ENCODE measurements at places on chromosomes 1 and 21.
A peak's percentile ranks its signal among the peaks of the same experiment; 100 is the strongest.

DNA sequence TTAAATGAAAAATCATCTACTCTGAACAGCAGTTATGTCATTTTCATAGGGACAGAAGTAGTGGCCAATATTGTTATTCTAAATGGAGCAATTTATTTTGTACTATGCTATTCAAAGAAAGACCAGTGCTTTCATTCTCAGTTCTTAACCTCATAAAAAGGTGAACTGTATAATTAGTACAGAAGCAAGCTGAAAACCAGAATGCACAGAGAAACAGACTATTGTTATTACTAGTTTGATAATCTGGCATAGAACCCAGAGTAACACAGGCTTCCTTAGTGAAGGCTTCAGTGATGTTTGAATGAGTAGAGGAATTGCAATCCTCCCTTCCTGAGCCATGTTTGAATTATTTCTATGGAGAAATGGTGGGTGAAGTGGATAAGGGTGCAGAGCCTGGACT, 131.6 kb upstream of the LRRC7 start:
- no peak for DNase-seq

GRCh38 chr1:158809256-158809655, 21.9 kb upstream of the MNDA start:
- DNase-seq, result no peak

DNA sequence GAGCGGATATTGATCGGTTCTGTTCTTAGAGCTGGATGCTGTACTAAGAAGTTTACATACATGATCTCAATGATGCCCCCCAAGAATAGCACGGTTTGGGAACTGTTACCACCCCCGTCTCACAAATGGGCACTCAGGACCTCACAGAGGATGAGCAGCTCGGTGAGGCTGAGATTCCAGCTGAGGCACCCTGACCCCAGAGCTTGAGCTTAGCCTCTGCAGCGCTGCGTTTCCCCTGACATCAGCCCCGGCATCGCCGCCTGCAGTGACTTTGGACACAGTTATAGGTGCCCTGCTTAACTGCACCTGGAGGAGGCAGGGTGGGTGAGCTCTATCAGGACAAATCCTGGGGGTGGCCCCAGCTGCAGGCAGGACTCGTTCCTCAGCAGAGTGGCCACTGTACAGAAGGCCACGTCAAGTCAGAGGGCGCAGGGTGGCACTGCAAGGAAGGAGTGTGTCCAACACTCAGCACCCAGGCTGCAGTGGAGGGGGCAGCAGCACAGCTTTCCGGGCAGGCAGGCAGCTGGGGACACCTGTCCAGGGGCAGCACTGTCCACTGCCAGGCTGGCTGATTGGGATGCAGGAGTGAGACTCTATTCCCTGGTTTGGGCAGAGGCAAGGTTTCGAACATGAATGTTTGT, 65.8 kb upstream of the ABCG1 start:
- DNase-seq, result no peak

DNA sequence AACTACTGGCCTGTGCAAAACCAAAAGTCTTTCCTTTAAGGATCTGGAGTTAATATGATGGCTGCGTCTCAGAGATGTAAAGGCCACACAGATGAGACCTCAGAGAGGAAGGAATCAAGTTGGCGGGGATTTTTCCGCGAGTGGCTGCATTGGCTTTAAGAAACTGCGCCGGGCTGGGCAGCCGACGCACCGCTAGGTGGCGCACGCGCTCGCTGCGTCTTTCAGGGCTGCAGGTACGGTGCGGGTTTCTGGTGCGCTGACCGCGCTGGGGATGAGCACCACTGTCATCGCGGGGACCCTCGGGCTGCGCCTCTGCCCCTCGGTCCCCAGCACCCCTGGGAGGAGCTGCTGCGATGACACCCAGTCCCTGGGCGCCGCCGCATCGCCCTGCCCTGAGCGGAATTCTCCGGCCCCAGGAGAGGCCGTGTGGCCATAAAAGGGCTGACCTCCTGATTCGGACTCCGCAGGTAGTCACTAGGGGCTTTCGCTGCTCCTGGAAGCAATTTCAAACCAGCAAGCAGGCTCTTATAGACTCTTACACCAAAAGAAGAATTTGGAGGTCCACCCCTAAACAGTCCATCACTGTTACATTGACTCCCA, 241.0 kb downstream of the KCNJ6 start:
- DNase-seq, result peak; percentile 62

GRCh38 chr1:25628741-25629421, 12.3 kb downstream of the MAN1C1 start:
- no peak for DNase-seq

GRCh38 chr21:42468491-42469131, 27.4 kb downstream of the RSPH1 start:
- no peak for DNase-seq

DNA sequence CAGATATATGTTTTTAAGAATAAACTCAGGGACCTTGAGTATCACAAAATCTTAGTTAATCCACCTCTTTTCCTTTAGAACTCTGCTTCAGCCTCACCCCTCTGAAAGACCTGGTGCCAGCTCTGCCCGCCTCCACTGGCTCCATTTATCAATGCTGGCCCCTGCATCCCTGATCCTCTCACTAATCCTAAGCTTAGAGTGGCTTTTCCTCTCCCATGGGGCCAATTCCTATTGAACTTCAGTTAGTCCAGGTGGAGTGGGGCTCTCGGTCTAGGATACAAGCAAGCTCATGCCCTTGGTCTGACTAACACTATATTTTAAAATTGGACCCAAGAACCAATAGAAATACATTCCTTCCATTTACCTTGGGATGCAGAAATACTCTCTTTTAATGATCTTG, 87.0 kb downstream of the RGS7 start:
- no peak for DNase-seq

Data from uterus (tissue), 4 donors.